ENCODE measurements at places on chromosomes 12 and 14.

- DNase-seq = no peak
Observed at GRCh38 chr12:37543966-37544668, 772.5 kb upstream of the ALG10B start.

- DNase-seq = no peak
Observed at GRCh38 chr14:70716958-70717357, 75.2 kb downstream of the TTC9 start.

- no peak for DNase-seq
Observed at GRCh38 chr12:31019561-31019960, 54.1 kb upstream of the DDX11 start.

- no peak for DNase-seq
Observed at GRCh38 chr12:52078276-52078675, 1.2 kb upstream of the SMIM41 start.

Data from stimulated activated CD4-positive, alpha-beta T cell treated with anti-CD3 and anti-CD28 coated beads, TNF-alpha, amount 100 ng/mL, for 24 hours (primary cell).